Femur (tissue), 1 donor: ENCODE measurements at places on chromosomes 11 and 22.

DNA sequence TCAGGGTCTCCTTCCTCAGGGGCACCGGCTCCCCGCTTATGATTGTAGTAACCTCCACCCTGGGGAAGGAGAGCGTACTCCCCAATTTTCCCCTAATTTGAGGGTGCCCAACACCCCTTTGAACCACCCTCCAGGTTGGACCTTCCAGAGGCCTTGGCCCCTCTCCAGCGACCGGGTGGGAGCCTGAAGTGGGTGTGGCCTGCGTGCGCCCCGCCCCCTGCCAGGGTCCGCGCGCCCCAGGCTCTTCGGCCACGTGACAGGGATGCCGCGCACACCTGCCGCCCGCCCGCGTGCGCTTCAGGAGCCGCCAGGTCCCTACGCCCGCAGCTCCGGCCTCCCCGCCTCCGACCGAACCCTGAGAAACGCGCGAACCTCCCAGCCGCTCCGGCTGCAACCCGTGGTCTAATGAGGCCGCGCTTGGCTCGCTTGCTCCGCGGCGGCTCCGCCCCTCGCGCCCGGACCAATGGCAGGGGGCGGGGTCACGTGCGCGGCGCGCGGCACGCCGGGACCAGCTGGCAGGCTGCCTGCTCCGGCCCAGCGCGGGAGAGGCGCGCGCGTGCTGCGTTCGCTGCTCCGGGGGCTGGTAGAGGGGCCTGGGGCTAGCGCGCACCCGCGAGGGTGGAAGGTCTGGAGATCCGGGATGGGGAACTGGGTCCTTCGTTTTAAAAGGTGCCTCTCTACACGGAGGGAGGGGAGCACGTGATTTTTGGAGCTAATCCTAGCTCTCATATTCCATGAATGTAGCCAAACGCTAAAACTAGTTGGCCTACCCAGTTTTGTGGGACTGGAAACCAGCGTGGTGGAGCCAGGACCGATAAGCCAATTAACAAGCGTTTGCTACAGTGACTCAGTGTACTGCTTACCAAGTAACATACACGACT lies at the start of gene FOXRED2:
Gene FOXRED2 (minus strand): TSS at position 404 of the 881 bp plus-strand sequence. CDS start 618 bp downstream, outside the sequence.
- DNase-seq = peak; percentile 92

DNA sequence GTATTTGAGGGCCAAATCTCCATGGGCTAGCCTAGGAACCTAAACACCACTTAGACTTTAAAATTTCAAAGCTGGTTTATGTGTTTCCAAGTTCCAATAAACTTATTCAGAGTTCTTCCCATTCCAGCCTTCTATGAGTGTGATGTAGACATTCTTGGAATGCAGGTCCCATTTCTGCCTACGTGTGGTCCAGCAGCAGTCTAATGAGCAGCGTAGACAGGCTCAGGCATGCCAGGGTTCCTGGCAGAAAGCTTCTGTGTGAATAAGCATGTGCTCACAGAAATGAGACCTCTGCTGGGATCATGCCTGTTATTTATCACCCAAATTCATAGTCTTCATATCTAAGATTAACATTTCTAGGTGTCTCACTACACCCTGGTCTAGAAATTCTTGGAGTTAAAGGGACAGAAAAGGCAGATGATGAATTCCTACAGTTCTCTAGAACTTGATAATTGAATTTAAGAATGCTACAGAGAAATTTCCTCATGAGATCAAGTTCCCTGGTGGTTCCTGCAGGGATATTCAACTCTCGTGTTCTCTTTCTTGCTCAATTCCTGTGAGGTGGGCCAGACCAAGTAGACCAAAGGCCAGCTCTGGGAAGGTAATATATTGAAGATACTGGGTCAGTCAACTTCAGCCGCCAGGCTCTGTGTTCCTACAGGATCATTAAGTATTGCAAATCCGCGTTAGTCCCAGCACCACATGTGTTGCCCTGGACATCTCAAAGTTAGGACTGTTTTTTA lies 17.6 kb downstream of the RNF185 start:
- DNase-seq = no peak

- no peak for DNase-seq
Observed at GRCh38 chr22:46060292-46061123, 83.5 kb upstream of the WNT7B start.

DNA sequence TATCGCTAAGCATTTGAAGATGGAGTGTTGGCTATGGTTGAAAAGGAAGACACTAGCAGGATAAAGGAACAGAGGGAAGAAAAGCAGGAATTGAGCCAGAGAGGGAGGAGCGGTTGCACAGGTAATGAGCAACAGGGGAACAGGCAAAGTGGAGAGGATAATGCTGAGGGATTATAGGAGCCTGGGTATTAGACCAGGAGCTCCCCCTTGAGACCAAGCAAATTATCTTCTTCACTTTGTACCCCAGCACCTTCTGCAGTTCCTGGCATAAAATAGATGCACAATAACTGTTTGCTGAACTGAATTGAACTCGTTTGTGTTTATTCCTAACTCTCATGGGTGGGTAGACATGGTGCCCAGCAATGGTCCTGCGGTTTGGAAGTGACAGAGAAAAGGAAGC lies 54.6 kb upstream of the OR5P2 start:
- DNase-seq = no peak

- no peak for DNase-seq
Observed at GRCh38 chr11:85800595-85801342, 10.2 kb downstream of the SYTL2 start.

DNA sequence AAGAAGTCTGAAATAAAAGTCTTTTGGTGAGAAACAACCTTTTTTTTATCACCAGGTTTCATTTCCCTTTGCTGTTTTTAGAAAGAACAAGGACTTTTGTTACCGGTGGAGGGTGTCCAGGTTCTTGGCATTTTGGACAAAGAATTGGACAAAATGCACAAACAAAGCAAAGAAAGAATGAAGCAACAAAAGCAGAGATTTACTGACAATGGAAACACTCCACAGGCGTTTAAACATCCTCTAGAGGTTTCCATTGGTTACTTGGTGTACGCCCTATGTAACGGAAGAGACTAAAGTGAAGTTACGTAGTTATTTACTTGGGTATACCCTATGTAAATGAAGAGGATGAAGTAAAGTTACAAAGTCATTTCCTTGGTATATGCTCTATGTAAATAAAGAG lies 1487.0 kb downstream of the LRRC4C start:
- DNase-seq = no peak

GRCh38 chr11:6482441-6482840 lies 1.1 kb downstream of the TIMM10B start:
- no peak for DNase-seq

- no peak for DNase-seq
Observed at GRCh38 chr11:99271527-99271926, 250.8 kb downstream of the CNTN5 start.

GRCh38 chr11:33390944-33391892 lies 134.0 kb downstream of the HIPK3 start:
- DNase-seq = no peak

DNA sequence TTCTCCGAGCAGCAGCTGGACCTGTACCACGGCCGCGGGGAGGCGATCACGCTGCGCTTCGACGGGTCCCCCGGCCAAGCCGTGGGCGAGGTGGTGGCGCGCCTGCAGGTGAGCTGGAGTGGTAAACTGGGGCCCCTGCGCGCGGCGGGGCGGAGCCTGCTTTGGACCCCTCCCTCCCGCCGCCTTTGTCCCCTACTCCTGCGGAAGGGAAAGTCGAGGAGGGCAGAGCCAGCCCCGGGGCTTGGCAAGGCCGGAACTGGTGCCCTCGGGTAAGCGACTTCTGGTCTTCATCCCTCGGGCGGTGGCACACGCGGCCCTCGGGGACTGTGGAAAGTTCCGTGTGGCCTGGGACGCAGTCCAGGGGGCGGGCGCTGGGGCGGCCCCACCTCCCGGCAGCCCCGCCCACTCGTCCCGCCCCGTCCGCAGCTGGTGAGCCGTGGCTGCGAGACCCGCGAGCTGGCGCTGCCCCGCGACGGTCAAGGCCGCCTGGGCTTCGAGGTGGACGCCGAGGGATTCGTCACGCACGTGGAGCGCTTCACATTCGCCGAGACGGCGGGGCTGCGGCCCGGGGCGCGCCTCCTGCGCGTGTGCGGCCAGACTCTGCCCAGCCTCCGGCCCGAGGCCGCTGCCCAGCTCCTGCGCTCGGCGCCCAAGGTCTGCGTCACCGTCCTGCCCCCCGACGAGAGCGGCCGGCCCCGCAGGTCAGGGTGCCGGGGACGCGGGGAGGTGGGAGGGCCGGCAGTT lies 9.2 kb downstream of the SIPA1 start:
- DNase-seq = peak; percentile 40

- no peak for DNase-seq
Observed at GRCh38 chr11:124661553-124661952, 12.0 kb downstream of the SIAE start.

DNA sequence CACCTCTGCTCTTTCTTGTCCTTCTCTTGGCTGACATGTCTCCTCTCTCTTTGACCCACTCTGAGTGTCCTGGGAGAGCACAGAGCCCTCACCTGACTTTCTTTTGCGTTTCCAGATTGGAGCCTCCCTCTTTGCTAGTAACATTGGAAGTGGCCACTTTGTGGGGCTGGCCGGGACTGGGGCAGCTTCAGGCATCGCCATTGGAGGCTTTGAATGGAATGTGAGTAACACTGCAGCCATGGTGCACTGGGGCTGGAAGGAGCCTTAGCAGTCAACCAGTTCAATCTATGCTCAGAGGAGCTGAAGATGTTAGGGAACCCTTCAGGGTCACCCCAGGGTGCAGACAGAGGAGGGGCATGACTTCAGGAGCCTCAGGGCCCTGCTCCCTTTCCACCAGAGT lies 23.8 kb downstream of the SLC5A1 start:
- DNase-seq = no peak

GRCh38 chr22:48319321-48320047 lies 1508.2 kb downstream of the BRD1 start:
- no peak for DNase-seq

DNA sequence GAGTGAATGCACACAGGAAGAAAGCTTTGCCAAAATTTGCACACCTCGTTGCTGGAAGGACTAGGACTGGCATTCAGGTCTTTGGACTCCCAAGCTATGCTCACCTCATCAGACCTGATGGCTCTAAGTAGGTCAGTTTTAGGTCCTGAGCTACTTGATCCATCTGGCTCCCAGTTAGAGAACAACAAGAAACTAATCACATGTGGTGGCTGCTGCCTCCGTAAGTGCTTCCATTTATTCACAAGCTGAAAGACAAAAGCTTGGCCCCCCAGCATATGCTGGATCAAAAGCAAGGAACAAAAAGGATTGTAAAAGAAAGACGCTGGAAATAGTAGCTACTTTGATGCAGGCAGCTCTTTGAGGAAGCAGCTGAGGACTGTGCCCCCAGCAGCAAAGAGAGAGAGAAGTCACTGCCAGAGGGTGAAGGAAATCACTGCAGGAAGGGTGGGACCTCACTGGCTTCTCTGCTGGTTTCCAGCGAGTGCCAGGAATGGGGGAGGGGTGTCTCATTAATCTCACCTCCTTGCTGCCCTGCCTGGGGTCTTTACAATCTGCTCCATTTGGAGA lies 268.9 kb downstream of the KIRREL3 start:
- no peak for DNase-seq

- no peak for DNase-seq
Observed at GRCh38 chr11:26043665-26044064, 288.3 kb upstream of the ANO3 start.

DNA sequence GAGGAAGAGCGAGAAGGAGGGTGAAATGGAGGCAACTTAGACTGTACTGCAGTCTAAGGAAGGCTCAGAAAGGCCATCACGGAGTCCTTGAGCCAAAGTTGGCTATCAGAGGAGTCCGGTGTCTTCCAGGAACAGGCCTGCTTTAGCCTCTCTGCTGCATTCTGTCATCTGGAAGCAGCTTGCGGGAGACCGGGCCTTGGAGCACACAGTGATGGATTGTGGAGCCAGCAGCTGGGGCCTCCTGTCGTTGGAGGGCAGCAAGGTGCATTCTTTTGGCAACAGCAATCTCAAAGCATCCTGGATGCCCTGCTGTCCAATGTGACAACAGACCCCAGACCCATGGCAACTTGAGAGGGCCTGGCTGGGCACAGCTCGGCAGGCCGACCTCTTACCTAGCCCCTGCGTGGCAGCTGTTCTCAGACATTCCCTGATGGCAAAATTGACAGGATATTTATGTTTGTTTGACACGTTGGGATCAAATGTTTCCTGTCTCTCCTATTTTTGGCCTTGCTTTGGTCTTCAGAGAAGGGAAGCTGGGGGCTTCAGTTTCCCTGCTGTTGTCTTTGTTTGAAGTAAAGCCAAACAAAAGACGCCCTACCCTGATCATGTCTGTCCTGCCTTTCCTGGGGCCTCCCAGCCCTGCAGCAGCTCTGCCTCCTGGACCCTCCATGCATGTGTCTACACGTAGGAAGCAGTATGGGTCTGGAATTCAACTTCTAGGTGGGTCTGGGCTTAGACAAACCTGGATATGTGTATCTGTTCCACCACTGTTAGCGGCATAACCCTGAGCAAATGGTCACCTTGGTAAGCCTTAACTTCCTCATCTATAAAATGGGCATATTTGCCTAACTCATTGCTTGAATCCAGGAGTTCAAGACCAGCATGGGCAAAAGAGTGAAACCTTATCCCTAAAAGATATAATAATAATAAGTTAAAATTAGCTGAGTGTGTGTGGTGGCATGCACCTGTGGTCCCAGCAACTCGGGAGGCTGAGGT lies 43.9 kb upstream of the LMO2 start:
- DNase-seq = peak; percentile 24

- DNase-seq = no peak
Observed at GRCh38 chr22:37192741-37193140, 4.7 kb upstream of the C1QTNF6 start.

GRCh38 chr11:124511745-124512144 lies 31.7 kb downstream of the OR8B12 start:
- DNase-seq = no peak

- DNase-seq = no peak
Observed at GRCh38 chr11:90701716-90702115, 478.9 kb upstream of the CHORDC1 start.

- DNase-seq = no peak
Observed at GRCh38 chr11:95132956-95133355, 43.3 kb downstream of the ENDOD1 start.

GRCh38 chr11:61505640-61506155 lies 2.9 kb upstream of the LRRC10B start:
- no peak for DNase-seq

- DNase-seq = no peak
Observed at GRCh38 chr22:26287382-26288225, 118.3 kb downstream of the SEZ6L start.

GRCh38 chr11:114909866-114910265 lies 231.5 kb downstream of the NXPE2 start:
- DNase-seq = no peak

DNA sequence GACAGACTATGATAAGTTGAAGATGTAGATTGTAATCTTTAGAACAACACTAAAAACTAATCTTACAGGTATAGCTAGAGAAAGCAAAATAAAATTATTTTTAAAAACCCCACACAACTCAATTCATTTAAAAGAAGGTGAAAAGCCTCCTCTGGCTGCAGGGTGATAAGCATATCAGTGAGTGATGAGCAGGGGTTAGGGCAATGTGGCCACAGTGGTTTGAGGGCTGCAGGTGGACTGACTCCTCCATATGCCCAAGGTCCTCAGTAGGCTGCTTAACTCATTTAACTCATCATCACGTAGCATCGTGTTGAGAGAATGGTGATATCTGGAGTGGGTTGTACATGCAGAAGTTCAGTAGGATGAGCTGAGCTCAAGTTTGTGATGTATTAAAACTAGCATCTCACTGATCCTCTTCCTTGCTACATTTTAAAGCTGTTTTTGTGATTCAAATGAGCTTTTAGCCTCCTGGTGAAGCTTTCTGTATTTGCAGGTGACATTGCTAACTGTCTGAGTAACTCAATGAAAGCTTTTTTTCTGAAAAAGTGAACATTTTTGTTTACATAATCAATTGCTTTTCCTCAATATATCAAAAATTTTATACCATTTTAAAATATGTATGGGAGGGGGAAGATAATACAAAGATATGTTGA lies 37.0 kb upstream of the SC5D start:
- no peak for DNase-seq
